ENCODE measurements at places on chromosomes 5 and 9.

GRCh38 chr9:88783711-88784083 lies 207.6 kb upstream of the S1PR3 start:
- peak; percentile 56 for DNase-seq

GRCh38 chr5:141841378-141842180 lies 36.6 kb downstream of the PCDH1 start:
- DNase-seq = no peak

DNA sequence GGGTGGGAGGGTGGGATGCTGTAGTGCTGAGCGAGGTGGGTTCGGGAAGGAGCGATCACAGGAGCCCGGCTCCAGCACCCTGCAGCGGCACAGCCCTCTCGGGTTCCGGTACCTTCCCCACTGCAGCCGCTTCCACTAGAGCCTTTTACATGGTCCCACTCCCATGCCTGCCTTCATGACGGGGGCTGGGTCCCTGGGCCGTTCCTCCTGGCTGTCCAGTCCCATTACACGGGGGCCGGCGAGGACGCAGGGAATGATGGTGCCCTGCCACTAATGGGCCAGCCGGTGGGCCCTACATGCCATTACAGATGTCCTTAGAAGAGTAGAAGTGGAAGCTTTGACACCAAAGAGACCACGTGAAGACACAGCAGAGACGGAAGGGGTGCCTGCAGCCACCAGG lies 104.6 kb upstream of the PPP1R26 start:
- DNase-seq = no peak

DNA sequence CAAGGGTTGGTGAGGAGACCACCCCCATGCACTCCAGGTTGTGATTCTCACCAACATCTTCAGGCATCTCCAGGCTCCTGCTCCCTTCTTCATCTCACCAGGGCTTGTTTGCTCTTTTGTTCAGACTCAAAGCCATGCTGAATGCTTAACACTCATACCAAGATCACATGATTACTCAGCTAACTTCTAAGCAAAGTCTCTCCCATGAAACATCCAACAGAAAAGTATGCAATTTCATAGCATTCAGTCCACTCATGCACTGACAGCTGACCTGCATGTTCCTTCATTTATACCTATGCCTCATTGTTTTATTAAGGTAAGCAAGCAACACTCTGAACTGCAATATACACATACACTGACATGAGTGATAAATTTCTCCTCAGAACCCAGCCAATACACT lies 69.0 kb downstream of the SHC3 start:
- DNase-seq = no peak

GRCh38 chr5:139079225-139079990 lies 118.8 kb downstream of the SIL1 start:
- no peak for DNase-seq

DNA sequence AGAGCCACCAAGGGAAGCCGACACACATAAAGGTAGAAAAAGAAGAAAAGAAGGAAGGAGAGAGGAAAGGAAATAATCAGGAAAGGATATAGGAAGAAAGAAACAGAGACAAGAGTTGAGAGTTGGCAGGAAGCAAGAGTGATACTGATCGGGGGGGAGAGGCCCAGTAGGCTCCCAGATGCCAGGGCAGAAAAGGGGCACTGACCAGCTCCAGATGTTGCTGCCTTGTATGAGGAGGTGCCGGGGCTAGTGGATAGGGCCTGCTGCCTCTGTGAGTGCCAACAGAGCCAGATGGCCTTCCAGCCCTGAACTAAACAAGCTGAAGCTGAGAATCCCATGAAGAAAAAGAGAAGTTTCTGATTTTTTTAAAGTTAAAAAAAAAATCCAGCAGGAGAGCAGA lies 82.0 kb upstream of the TRIM32 start:
- DNase-seq = no peak

DNA sequence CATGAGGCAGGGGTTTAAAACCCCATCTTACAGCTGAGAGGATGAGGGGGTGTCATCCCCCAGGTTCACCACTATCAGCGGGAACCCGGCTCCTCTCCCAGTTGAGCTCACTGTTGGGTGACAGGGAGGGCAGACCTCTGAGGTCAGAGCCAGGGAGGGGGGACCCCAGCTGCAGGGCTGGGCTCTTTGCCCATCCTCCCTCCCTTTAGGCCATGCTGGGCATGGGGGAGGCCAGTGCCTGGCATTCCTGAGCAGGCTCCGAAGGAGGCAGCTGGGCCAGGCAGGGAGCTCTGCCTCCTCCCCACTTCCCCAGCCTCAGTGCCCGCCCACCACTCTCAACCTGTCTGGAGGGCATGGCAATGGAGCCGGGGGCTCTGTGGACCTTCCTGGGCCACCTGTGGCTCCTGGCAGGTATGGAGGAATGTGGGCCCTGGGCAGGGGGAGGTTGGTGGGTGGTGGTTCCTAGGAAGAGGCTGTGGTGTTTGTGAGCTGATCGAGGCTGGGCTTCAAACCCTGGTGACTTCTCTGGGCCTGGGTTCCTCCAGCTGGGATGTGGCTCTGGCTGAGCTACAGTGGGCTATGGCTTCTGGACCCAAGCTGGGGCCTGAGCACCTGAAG lies 12.6 kb downstream of the CRB2 start:
- no peak for DNase-seq

DNA sequence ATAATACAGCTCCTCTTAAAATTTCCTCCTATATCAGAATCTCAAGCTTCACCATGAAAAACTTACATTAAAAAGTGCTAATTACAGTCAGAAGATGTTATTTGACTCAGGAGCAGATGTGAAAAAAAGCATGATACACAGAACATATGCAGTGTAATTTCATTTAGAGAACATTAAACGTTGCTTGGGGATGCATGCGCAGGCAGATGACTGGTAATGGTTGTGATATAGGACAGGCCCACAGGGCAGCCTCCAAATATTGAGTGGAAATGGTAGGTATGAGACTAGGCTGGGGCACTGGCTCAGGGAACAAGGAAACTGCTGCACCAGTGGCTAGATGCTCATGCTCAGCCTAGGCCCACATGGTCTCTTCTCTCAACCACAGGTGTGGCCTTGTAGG lies 69.7 kb downstream of the IARS1 start:
- no peak for DNase-seq

DNA sequence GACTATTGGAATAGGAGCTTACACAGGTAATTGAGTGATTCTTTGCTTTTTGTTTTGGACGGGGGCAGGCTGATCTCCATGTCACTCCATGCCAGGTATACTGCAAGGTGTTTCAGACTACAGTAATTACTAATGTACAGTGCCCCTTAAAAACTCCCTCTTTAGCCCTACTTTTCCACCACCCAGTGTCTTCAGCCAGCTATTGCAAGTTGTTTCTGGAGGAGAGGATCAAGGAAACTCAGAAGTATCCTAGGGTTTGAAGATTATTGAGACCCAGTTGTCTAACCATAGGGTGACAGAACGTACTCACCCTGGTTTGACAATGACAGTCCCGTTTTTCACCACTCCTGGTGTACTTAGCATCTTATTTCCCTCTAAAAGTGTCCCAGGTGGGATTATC lies 13.4 kb downstream of the CFAP95 start:
- no peak for DNase-seq

DNA sequence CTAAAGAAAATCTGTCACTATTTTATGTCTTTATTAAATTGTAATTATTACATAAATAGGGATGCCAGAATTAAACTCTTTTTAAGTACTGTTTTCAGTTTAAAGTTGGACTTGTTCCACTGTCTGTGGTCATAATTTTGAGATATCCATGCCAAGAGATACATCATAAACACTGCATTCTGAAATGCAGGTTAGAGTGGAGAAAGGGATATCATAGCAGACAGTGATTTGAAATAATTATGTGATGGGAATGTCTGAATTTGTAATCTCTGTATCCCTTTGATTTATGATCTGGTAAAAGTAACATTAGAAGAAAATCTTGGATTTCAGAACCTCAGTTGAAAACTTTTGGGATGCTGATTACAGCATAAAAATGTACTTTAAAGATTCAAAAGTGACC lies 222.1 kb downstream of the GOLPH3 start:
- DNase-seq = no peak

DNA sequence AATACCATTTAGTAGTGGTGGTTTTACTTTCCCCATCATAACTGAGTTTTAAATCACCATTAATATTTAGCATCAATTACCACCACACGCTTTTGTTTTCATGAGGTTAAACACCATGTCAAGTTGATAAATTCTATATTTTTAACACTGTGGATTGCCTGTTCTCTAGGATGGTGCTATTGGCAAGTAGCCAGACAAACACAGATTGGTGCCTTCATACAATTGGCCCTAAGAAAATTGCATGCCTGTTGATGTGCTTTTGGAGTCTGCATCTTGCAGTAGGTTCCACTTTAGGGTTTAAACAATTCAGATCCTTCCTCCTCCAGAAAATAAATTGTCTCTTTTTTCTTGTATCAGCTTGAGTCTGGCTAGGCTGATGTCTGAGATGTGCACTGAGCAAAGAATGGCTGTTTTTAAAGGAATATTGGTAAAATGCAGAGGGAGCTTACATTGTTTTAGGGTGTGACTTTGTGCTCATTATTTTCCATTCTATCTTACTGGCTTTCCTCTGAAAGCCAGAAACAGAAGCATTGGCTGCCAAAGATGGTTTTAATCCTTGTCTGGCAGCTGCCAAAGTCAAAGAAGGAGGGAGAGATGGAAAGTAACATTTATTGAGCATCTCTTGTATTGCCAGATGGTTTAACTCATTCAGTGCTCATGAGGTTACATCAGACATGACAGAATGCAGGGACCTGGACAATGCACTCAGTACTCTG lies 19.6 kb upstream of the MAN2A1 start:
- no peak for DNase-seq

DNA sequence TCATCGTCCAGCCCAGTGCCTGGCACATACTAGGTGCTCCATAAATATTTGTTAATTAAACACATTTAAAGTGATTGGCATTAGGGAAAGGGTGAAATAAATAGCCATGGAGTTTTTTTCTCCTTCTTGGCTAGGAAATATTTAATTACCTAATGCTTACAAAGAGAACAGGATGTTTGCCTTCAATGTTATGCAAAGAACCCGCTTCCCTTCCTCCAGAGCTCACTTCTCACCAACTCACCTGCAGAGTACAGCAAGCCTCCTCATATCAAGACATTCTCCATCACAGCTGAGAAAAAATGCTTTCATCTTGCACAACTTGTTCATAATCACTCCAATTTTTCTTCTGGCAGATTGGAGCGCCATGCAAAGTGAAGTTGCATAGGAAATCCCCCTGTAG lies 161.7 kb upstream of the STK32A start:
- DNase-seq = no peak

- peak; percentile 35 for DNase-seq
These were observed 52.7 kb upstream of the GDNF start for GRCh38 chr5:37892586-37892985.

- DNase-seq = peak; percentile 75
These were observed 16.8 kb upstream of the DAB2IP start for GRCh38 chr9:121634329-121635261.

- DNase-seq = no peak
These were observed 11.1 kb downstream of the PIK3R1 start for GRCh38 chr5:68226546-68227073.

GRCh38 chr5:173618927-173619519 lies 2.6 kb upstream of the BOD1 start:
- peak; percentile 87 for DNase-seq

DNA sequence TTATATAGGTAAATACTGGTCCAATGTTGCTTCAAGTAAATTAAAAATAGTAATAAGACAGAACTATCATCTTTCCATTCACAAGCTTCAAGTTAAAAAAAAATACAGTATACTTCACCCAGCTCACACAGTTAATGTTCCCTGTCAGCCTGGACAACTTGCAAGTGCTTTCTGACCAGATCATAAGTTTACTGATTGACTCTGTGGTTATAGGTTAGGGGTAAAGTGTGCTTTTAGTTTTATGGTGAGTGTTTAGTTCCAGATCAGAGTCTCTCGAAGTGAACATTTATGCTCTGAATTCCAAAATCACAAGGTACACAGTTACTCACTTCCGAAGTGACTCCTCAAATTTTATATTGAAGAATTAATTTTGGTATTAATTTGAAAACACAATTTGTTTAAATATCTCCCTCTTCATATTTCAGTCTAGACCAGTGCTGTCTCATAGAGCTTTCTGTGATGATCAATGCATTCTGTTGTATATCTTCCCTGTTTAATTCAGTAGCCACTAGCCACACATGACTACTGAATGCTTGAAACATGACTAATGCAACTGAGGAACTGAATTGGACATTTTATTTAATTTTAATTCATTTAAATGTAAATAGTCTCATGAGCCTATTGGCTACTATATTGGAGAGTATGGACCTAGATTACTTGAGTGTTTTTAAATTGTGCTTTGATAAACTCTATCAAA lies 90.7 kb downstream of the MEF2C start:
- DNase-seq = no peak

- no peak for DNase-seq
These were observed 595.7 kb downstream of the EFNA5 start for GRCh38 chr5:107074996-107075395.

GRCh38 chr9:109270971-109271925 lies 49.6 kb downstream of the EPB41L4B start:
- no peak for DNase-seq

All from eye (tissue), 1 donor.